Activated CD4-positive, alpha-beta T cell treated with anti-CD3 and anti-CD28 coated beads, Interleukin-2, Interleukin-4, amounts not matched to agents 100 ng/mL and 50 ng/mL, durations not matched to agents 16 hours and 8 hours (primary cell): ENCODE measurements at places on chromosomes 4 and X.

- no peak for DNase-seq
Observed at GRCh38 chr4:139330283-139330682, 28.0 kb upstream of the NDUFC1 start.

GRCh38 chr4:156476359-156476758 lies 495.2 kb downstream of the PDGFC start:
- DNase-seq: no peak

- no peak for DNase-seq
Observed at GRCh38 chrX:15849555-15849954, 5.1 kb downstream of the AP1S2 start.

DNA sequence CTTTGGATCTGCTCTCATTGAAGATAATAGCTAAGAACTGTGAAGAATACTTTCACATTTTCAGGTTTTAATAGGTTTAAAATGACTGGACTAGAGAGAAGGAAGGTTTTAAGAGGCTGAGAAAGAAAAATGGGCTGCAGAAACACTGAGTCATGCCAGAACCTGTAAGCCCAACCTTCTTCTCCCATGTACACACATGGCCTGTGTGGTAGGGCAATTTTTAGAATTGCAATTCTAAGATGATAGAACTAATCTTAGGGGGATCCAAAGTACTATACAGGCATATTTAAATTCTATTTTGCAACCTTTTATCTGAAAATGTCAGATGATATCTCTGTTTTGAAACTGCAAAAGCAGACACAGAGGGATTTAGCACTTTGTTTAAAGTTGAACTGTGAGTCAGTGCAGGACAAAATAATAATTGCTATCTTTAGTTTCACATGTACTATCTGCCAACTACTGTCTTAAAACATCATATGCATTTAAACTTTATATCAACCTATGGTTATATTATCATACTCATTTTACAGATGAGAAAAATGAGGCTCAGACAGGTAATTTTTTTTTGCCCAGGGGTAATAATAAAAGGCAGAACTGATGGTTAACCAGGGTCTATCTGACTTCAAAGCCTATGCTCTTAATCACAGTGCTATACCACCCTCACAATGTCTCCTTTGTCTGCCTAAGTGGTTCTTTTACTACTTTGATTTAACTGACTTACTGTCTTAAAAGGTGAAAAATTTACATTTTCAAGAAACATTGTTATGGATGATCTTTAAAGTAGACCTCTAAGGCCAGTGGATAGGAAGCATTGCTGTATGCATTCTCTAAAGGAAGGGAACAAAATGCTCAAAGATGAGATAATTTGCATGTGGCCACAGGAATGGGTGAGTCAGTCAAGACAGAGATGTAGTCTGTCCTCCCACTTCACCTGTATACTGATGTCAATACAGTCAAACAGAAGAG lies 4.3 kb downstream of the TMPRSS11E start:
- DNase-seq: no peak

DNA sequence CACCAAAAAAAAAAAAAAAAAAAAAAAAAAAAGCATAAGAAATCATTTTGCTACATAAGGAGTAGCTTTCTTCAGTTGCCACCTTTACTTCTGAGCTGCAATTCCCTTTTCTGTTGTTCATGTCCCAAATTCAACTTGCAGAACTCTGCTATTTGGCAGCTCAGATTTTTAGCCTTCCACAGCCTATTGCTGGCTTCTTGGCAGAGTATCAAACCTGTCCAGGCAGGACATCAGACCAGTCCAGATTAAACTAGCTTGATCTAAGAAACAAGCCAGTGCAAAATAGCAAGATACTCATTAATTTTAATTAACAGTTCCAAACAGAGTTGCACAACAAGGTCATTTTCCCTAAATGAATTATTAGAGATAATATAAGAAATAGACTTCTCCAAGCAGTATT lies 123.6 kb upstream of the NR3C2 start:
- DNase-seq: no peak

DNA sequence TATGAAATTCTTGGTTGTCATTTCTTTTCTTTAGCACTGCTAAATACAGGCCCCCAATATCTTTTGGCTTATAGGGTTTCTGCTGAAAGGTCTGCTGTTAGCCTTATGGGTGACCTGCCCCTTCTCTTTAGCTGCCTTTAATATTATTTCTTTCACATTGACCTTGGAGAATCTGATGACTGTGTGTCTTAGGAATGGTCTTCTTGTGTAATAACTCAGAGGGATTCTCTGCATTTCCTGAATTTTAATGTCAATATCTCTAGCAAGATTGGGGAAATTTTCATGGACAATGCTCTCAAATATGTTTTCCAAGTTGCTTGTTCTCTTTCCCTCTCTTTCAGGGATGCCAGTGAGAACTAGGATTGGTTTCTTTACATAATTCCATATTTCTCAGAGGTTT lies 292.4 kb downstream of the SLC7A11 start:
- no peak for DNase-seq

DNA sequence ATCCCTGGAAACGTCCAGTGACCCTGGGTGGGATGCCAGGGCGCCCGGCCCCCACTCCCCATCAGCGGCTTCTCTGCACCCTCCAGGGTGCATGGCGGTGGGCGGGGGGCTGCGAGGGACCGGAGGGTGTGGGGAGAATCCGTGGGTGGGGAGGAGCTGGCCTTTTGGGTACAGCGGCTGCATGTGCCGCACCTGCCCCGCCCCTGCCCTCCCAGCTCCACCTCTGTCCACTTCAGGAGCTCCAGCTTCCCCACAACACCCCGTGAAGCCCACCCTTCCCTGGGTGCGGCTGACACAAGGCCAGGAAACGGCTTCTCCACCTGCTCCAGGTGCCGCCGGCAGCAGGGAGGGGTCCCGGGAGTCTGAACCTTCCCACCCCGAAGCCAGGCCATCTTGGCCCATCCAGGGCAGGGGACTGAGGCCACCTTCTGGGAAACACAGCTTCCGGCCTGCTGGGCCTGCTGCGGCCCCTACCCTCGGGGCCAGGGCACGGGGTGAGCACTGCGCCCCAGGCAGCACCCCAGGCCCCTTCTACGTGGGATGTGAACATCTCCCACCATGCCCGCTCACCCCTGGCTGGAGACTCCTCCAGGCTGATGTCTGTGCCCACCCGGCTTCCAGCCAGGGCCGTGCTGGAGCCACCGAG lies 34.6 kb downstream of the CPLX1 start:
- DNase-seq: no peak

GRCh38 chrX:115650449-115650848 lies 89.5 kb downstream of the PLS3 start:
- no peak for DNase-seq

DNA sequence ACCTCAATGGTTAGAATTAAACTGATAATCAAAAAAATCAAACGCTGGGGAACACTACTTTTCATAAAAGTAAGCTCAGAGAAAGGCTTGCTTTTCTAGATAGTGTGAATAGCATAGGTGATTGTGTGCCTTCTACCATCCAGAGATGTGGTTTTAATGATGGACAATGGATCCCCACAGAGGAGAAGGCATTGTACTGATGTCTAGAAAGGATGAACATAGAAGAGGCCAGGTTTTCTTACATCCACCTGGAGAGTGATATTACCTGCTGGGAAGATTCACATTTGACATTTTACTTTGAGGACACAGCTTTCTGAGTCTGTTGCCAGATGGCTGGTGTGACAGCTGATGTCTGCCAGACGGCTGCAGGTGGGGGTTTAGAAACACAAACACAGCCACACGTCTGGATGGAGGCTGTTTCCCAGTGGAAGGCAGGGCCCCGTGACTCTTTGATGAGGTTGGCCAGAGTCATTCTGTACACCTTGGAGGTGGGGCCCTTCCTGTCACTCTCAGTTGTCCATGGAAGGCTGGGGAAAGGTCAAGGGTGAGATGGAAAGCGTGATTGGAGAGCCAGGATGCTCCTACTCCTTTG lies 114.4 kb downstream of the PSAPL1 start:
- DNase-seq: no peak

DNA sequence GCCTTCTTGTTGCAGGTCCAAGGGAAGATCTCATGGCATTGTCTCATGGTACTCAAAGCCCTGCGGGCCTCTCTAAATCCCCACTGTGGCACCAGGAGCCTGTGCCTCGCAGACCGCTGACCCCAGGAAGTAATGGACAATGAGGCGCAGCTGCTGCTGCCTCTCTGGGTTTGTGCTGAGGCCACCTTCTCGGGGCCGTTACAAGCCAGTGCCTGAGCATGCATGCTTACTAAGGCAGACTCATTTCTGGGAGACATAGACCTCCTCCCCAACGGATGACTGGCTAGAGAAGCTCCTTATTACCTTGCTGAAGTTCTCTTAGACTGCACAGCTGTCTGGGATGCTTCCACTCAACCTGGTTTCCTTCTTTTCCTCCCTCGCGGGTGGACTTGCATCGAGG lies 1.3 kb downstream of the BDH2 start:
- DNase-seq: no peak

- DNase-seq: no peak
Observed at GRCh38 chr4:915041-915474, 17.1 kb downstream of the GAK start.

DNA sequence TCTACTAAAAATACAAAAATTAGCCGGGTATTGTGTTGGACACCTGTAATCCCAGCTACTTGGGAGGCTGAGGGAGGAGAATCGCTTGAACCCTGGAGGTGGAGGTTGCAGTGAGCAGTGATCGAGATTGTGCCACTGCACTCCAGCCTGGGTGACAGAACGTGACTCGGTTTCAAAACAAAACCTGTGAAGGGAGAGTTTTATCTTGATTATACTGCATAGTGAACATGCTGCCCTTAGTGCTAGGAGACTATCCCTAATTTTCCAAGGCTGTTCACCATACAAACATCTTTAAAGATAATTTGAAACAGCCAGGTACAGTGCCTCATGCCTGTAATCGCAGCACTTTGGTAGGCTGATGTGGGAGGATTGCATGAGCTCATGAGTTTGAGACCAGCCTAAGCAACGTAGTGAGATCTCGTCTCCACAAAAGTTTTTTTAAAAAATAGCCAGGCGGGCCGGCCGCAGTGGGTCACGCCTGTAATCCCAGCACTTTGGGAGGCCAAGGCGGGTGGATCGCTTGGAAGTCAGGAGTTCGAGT lies 6.2 kb downstream of the AFF1 start:
- no peak for DNase-seq

DNA sequence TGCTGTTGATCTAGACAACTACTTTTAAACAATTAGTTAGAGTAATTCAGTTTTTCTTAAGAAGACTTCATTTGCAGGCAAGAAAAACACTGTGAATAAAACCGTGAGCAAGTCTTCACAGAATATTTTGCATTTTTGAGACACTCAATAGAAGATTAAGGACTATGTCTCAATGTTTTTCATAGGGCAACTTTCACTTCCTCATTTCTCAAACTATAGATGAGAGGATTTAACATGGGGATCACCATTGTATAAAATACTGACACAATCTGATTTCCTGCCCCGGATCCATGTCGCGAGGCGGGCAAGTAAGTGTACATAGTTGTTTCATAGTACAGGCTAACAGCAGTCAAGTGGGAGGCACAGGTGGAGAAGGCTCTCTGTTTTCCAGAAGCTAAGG lies 108.8 kb upstream of the IGSF1 start:
- DNase-seq: no peak

GRCh38 chr4:54318904-54319303 lies 89.8 kb downstream of the PDGFRA start:
- peak; percentile 42 for DNase-seq

DNA sequence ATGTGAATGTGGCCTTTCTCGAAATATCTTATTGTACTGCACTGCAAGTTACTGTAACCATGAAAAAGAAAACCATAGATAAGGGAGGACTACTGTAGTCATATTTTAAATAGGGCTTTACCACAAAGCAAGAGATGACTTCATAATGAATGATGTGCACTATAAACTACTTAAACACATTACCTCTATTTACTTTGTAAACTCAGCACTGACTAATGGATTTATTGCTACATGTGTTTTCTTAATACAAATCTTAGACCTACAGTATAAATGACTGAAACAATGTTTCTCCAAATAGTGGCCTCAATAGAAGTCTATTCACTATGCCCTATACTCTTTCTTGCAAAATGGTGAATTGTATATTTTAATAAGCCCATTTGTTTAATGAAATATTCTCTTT lies 61.1 kb downstream of the HDX start:
- DNase-seq: no peak

GRCh38 chr4:17326756-17327155 lies 185.1 kb downstream of the QDPR start:
- no peak for DNase-seq

DNA sequence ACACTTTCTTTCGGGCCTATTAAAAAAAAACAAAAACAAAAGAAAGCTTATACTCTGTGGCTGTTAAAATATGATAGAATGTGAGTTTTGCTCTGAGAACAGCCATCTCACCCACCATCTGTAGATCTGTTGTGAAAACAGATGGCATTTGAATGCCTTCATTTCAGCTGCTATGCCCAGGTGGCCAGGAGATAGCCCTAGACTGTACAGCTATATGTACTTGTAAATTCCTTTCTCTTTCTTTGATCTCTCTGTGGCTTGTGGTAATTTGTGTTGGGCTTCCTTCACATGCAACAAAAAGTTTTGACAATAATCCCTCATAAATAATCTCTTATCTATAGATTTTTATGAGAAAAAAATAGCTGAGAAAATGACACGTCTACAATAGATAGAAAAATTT lies 38.1 kb downstream of the PNPLA4 start:
- no peak for DNase-seq

GRCh38 chrX:31397119-31397518 lies 325.3 kb upstream of the FTHL17 start:
- no peak for DNase-seq

- no peak for DNase-seq
Observed at GRCh38 chr4:141885112-141885511, 248.7 kb downstream of the IL15 start.

DNA sequence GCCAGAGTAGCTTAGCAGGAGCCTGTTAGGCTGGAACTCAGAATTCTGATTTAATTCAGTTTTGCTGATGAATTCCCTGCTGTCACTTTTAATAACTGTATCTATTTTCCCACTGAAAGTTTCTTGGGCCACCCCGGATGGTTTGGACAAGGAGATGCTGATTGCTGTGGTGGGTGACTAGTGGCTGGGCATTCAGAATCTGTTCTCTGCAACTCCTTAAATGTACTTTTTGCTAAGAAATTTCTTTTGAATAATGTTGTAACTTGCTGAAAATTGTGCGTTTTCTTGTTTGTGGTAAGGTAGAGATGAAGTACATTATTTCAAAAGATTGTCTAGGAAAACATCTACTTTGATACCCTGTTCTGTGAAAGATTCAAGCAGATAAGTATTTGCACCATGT lies 2.4 kb downstream of the TLL1 start:
- no peak for DNase-seq

DNA sequence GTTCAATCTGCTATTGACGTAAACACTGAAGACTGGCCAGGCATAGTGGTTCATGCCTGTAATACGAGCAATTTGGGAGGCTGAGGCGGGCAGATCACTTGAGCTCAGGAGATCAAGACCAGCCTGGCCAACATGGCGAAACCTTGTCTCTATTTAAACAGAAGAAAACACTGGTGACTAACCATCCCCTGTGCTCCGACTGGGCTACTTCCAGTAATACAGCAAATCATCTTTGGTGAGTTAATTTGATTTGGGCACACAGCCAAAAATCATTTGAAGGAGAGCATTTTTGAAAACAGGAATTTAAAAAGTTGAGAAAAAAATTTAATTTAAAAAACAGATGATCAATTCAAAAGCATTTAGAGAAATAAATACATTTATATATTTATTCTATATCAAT lies 52.0 kb downstream of the SEC24D start:
- no peak for DNase-seq

- no peak for DNase-seq
Observed at GRCh38 chr4:25826074-25826752, 36.6 kb downstream of the SEL1L3 start.
